ENCODE measurements at places on chromosomes 3 and 15.

GRCh38 chr3:49016414-49017228, 1.8 kb downstream of the DALRD3 start:
- DNase-seq: no peak

GRCh38 chr3:32423534-32423933, 31.9 kb downstream of the CMTM7 start:
- no peak for DNase-seq

DNA sequence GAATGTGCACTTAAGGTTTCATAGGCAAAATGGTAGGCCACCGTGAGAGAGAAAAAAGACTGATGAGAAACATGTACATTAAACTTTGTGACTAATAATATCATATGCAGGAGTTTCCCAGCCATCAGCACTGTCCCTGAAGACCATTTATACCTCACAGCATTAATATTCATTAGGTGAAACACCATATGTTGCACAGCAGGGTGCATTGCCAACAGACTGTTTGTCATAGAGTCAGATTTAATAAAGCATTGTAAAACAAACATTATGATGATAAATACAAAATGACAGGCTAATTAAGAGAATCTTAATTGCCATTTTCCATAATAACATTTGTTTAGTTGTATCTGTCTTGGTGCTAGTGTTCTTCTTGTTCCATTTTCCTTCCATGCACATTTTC, 578.3 kb downstream of the EPHA3 start:
- DNase-seq: no peak

DNA sequence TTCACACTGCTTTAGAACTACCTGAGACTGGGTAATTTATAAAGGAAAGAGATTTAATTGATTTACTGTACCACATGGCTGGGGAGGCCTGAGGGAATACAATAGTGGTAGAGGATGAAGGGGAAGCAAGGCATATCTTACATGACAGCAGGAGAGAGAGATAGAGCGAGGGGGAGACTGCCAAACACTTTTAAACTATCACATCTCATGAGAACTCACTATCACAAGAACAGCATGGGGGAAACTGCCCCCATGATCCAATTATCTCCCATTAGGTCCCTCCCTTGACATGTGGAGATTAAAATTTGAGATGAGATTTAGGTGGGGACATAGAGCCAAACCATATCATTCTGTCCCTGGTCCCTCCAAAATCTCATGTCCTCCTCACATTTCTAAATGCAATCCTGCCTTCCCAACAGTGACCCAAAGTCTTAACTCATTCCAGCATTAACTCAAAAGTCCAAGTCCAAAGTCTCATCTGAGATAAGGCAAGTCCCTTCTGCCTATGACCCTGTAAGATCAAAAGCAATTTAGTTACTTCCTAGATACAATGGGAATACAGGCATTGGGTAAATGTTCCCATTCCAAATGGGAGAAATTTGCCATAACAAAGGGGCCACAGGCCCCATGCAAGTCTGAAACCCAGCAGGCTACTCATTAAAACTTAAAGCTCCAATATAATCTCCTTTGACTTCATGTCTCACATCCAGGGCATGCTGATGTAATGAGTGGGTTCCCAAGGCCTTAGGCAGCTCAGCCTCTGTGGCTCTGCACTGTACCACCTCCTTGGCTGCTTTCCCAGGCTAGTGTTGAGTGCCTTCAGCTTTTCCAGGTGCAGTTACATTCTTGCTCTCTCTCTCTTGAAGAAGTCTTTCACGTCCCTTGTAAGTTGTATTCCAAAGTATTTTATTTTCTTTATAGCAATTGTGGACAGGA, 481.7 kb upstream of the TGFBR2 start:
- DNase-seq: peak; percentile 7

GRCh38 chr3:41111011-41111410, 88.3 kb upstream of the CTNNB1 start:
- no peak for DNase-seq

DNA sequence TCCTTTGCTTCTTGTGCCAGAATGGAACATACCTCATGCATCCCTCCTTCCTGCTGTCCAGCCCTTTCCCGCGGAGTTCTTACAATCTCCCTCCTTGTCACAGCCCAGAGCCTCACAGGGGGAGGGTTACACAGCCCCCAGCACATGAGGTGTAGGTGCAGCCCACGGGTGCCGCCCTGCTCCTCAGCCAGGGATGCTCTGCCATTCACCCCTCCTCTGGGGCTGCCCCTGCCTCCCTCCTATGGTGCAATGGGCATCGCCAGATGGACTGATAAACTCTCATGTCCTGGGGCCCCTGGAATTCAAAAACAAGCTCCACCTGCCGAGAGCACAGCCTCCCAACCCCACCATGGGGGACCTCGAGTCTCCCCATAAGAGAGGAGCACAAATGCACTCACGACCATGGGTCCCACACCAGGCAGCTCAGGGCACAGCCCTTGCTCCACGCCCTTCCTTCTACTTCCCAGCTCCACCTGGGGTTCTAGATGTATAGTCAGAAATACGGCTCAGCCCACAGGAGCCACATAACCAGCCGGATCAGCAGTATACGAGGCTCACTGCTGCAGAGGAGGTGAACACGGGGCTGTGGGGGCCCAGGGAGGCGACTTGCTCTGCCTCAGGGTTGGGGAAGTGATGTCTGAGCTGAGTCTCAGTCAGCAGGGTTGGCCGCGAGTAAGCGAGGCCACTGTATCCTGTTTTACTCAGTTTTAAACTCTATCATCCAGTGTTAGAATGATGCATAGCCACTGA, 269.7 kb upstream of the LYSMD4 start:
- DNase-seq: no peak

DNA sequence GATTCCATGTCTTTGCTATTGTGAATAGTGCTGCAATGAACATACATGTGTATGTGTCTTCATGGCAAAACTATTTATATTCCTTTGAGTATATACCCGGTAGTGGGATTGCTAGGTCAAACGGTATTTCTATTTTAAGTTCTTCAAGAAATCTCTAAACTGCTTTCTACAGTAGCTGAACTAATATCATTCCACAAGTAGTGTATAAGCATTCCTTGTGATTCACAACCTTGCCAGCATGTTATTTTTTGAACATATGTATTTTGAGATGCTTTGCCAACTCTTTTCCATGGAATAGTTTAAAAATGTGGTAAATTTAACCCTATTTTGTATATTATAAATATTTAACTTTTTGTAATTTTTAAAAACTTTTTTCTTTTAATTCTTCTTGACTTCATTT, 592.7 kb upstream of the NAALADL2 start:
- DNase-seq: peak; percentile 69

- no peak for DNase-seq
Measured at GRCh38 chr3:65526656-65527055, 512.1 kb downstream of the MAGI1 start.

Measured in fibroblast of skin of back (primary cell).